ENCODE measurements at places on chromosomes 3 and 15.

DNA sequence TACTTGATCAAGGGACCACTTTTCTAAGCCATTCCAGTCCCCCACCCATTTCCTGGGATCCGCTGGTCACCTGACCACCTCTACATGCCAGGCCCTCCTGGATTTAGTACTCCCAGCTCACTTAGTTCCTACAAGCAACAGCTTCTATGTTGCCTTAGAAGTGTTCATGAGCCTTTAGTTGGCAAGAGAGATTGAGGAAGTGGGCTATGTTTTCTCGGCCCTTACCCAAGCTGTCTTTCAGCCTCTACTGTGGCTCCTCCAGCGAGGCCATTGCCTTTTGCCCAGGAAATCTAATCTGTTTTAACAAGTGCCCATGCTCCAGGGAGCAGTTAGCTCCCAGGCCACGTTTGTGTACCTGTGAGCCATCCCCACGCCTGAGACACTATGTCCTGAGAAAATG is 4.5 kb upstream of the PRKAR2A start:
- peak; percentile 17 for DNase-seq

- DNase-seq: no peak
Measured at GRCh38 chr15:81030301-81030750, 29.6 kb downstream of the TLNRD1 start.

DNA sequence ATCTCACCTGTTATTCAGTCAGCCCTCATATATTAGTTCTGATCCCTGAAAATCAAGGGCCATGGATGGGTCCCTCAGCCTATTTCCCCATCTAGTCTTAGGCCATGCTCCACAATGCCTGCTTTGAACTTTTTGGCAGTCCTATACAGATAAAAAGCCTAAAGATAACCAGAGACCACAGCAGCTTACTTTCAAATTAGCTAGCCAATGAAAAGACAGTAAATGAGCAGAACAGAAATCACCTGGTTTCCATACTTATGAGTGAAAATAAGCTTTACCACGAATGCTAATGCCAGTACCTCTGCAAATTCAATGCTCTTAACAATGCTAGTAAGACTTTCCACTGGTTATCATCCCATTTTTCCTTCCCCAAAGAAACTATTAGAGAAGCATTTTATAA is 141.6 kb upstream of the SPRED1 start:
- no peak for DNase-seq

DNA sequence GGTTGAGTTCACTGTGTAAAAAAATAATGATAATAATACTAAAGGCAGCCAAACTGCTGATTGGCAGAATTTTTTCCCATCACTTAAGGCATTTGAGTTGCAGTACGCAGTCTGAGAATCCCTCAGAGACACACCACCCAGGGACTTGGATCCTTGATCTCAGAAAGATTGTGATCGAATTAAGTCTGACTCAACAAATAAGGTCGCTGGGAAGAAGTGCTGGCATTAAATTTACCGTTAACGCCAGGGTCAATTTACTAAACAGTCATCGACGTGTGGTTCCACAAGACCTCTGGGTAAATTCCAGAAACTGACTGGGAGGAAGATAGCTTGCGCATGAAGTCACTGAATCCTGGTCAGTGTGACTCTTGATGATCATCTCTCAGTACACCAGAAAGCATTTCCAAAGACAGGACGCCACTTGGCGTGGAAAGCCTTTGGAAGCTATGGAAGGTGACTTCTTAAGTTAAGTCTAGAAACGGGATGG is 48.3 kb upstream of the CGNL1 start:
- DNase-seq: no peak

DNA sequence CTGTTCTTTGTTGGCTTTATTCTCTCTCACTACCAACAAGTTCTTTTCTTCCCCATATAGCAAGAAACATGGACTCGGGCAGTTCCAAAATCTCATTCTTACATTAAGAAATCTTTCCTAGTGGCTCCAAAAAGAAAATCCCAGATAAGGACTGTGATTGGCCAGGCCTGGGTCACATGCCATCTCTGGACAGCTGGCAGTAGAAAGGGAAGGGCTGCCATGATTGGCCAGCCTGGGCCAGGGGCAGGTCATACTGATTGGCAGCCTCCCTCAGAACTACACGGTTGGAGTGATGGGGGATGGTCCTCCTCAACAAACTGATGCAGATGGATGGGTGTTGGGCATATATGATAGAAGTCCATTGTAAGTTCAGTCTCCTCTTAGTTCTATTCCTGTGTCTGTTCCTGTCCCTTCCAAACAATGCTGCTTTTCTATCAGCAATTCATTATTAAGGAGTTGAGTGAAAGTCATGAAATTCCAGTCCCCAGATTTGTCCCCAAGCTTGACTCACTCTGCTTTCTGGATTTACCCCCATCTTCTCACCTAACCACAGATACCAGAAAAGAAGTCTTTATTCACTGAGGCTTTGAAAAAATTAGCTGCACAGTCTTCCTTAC is 175.5 kb downstream of the ATG7 start:
- no peak for DNase-seq

GRCh38 chr3:29890801-29891200 is 609.9 kb downstream of the RBMS3 start:
- no peak for DNase-seq

DNA sequence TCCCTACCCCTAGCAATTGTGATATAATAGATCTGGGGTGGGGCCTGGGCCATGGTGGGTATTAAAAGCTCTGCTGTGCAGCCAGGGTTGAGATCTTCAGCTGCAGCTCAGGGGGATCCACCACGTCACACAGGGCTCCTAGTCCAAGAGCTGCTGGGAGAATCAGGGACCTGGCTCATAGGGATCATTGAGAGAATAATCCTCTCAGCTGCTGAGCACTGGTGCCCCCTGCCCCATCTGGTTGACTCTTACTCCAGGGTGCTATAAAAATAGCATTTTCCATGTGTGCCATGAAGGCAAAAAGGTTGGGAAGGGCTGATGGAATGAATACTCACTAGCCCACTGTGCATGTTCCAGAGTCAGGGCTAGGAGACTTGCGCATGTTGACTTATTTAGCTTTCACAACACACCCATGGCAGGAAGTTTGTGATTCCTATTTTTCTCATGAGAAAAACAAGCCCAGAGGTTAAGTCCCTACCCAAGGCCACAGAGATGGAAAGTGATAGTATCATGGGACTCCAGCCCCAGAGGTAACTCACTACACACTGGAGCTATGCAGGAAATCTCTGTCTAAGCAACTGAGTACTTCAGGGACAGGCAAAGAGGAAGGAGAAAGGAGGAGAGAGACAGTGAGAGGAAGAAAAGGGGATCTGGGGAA is 94.6 kb upstream of the HERC1 start:
- no peak for DNase-seq

DNA sequence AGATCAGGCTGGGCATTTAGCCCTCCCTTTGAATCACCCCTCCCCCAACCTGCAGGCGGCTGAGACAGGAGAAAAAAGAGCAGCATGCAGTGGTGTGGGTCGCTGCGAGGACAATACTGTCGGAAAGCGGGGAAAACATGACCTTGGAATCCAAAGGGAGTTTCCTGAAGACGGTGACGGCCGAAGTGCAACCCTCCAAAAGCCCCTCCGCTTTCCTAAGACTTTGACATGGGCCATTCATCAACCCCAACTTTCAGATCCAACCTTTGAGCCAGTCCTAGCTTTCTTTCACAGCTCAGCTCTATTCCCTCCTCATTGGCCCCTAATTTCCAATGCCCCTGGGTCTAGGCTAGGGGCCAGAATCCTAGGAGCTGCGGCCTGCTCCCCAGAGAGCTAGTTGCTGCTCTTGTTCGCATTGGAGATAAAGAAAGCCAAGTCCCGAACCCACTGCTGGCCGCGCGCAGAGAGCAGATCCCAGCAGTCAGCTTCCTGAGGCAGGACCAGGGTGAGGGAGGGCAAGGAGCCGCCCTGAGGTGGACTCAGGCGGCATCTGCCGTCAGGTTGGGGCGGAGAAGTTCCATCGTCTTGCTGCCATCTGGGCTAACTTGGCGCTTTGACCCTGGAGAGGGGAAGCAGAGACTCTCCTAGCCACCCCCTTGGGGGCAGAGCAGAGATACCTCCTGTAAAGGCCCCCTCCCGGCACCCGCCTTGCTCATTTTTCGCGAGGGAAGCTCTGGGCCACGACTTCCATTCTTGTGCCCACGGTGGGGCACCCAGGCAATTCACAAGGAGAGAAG is 914 bp downstream of the ZIC4 start:
- DNase-seq: no peak

GRCh38 chr15:79091204-79091867 is 756 bp upstream of the RASGRF1 start:
- no peak for DNase-seq

DNA sequence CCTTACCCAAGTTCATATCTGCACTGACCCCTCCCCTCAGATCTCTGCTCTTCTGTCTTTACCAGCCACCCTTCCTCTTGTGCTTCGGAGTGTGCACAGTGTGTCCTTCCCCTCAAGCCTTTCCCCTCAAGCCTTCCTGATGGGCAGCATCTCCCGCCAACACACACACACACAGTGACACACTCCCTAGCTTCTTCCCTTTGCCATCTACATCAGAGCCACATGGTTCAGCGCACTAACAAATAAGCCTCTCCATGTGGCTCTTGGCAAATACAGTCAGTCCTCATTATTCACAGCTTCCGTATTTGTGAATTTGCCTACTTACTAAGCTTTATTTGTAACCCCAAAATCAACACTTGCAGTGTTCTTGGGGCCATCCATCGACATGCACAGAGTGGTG is 37.5 kb downstream of the SH3BP5 start:
- no peak for DNase-seq

DNA sequence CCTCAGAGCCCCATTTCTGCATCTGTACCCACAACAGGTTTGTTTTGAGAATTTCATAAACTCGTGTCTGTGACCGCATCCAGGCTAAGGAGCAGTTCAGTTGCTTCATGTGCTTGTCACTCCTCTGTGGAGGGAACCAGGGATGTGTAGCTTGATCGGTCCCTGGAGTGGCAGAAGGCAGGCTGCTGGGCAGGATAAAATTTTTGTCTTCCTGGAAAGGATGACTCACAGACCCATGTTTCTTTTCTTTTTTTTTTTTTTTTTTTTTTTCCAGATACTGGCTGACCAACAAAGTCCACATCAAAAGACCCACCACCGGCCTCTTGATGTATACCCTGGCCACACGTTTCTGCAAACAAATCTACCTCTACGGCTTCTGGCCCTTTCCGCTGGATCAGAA is 70.1 kb downstream of the ST8SIA2 start:
- no peak for DNase-seq

GRCh38 chr3:177764377-177764912 is 567.2 kb upstream of the TBL1XR1 start:
- no peak for DNase-seq

DNA sequence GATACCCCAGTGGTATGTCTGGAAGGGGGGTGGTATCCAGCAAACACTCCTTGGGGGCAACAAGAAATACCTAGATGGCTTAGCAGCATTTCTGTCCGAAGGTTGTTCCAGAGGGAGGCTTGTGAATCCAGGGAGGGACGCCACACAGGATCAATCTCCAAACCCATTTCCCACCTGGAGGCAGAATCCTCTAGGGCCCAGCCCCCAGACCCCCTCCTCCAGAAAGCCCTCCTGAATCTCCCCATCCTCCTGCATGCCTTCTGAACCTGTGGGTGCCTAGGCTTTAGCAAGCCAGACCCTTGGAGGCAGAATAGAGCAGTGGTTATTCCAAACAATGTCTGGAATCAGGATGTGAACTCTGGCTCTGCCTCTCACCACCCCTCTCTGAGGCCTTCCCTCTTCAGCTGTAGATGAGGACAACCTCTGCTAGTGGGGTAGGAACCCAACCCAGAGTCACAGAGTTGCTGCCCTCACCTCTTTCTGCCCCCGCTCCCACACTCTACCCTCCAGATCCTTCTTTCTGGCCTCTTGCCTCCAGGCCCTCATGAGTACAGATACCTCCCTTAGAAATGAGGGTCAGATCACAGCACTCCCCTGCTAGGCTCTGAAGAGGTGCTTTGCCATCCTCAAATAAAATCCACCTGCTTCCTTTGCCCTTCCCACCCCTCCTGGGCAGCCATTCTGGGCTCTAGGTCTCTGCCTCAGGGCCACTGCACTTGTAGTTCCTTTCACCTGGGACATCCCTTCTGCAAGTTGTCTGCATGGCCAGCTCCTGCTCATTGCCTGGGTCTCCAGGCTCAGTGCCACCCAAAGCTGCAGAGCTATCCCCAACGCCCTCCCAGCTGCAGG is 8.1 kb downstream of the CISH start:
- DNase-seq: no peak

DNA sequence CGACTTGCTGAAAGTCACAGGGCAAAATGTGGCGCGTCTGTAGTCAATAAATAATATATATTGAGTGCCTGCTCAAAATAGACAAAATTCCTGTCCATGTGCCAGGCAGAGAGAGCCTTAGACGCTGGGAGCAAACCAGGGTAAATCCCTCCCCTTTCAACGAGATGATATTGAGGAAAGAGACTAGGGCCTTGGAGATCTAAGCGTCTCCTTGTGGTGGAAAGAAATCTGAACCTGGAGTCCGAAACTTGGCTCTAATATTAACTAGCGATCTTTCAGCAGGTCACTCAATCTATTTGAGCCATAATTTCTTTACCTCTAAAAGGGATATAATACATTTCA is 348 bp upstream of the DPP8 start:
- DNase-seq: no peak

DNA sequence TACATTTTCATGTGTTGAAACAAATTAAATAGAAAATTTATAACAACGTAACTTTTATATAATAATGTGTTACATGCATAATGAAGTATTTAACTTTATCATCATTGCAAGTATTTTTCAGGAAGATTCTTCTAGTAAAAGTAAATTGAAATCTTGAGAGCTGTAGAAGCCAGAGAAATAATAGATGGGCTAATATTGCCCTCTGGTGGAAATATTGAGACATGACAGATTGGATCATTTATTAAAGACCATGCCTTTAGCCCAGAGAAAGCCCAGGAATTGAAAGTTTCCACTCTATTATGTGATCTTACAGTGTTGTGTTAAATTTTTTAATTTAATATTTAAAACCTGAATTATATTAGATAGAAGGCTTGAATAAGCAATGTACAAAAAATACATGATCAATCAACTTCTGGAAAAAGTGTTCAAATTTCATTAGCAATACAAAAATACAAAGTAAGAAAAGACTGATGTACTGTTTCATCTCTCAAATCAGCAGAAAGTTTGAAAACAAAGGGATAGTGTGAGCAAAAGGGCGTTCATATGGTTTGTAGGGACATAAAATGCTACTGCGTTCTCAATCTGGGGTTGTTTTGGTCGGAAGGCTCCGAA is 52.7 kb upstream of the SPTSSB start:
- DNase-seq: no peak

GRCh38 chr3:193665370-193665989 is 72.5 kb downstream of the OPA1 start:
- DNase-seq: no peak

- no peak for DNase-seq
Measured at GRCh38 chr15:82653483-82654168, 6.5 kb upstream of the CPEB1 start.

- no peak for DNase-seq
Measured at GRCh38 chr3:195200010-195200822, 70.7 kb downstream of the XXYLT1 start.

DNA sequence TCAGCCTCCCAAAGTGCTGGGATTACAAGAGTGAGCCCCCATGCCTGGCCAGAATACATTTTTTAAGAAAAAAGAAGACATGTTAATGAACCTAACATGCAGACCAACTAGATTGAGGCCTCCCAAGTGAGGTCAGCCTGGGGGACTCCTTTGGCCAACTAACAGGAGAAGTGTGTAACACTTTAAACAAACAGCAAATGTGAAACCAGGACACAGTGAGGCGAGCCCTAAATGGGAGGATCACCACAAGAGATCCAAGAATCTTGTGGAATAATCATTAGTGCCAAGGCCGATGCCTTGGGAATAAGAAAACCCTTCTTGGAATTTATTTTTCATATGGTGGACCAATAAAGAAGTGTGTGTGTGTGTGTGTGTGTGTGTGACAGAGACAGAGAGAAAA is 73.9 kb downstream of the ATP10A start:
- DNase-seq: no peak

Data from breast epithelium (tissue), 4 donors.